ENCODE measurements at places on chromosomes 1 and 21.

GRCh38 chr1:158272681-158273080 lies 17.0 kb upstream of the CD1C start:
- DNase-seq, result no peak

DNA sequence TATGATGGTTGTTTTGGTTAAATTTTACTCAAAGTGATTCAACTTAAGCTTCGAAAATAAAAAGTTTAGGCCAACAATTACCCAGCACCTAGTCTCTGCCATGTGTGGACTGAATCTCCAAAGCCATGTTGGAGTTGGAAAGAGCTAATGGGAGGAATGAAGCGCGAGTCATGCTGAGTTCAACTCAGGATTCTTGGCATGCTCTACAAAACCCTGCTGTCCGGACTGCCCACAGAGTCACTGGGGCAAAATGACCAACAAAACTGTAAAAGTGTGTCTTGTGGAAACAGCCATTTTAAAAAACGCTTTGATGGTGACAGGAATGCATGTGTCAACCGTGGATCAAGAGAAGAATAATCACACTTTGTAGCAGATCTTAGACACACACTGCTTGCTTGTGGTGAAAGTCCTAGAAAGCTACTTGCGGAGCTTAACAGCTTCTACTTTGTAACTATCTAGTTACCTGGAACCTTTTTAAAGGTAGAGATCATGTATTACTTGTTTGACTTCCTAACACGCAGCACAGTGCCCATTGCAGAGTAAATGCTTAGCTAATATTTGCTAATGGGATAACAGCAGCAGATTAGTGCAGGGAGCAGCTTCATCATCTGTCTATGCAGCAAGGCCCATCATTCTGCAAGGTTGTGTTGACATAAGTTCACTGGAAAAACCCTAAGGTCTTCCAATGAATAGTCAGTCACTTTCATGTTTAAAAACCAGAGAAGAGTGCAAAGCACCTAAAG lies 7.0 kb upstream of the GBP6 start:
- no peak for DNase-seq

DNA sequence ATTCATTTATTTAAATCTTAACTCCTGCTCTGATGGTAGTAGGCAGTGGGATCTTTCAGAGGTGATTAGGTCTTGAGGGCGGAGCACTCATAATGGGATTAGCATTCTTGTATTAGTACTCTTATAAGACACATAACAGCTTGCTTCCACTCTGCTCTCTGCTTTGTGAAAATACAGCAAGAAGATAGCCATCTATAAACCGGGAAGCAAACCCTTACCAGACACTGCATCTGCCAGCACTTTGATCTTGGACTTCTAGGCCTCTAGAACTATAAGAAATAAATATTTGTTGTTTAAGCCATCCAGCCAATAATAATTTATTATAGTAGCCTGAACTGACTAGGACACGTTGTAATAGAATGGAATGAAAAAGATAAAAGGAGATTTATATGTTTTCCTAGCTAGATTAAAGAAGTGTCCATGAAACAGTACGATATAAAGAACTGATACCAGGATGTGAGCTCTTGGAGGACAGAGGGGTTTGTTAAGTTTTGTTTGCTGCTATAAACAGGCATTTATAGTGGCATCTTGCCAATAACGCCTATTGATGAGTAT lies 869.9 kb downstream of the MRPL39 start:
- no peak for DNase-seq

DNA sequence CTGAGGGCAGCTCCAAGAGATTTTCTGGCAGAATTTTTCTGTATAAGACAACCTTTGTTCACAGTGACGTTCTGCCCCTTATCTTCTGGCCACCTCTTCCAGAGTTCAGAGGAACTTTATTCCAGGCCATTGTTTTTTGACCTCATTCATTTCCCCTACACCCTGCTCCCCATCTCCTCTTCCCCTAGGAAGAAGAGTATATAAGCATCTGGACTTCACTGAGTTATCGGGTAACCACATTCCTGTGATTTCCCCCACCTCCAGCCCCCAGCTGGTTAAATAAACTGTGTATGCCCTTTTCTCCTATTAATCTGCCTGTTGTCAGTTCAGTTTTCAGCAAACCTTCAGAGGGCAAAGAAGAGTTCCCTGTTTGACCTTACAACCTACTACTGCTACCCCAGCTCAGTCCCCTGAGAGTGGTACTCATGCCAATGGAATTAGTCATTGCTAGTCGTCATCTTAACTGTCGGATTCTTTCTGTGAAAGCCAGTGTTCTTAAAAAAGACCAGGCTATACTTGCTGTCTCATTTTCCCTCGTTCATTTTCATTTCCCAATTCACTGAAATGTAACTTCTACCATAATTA lies 14.3 kb upstream of the ALG14 start:
- DNase-seq, result no peak

DNA sequence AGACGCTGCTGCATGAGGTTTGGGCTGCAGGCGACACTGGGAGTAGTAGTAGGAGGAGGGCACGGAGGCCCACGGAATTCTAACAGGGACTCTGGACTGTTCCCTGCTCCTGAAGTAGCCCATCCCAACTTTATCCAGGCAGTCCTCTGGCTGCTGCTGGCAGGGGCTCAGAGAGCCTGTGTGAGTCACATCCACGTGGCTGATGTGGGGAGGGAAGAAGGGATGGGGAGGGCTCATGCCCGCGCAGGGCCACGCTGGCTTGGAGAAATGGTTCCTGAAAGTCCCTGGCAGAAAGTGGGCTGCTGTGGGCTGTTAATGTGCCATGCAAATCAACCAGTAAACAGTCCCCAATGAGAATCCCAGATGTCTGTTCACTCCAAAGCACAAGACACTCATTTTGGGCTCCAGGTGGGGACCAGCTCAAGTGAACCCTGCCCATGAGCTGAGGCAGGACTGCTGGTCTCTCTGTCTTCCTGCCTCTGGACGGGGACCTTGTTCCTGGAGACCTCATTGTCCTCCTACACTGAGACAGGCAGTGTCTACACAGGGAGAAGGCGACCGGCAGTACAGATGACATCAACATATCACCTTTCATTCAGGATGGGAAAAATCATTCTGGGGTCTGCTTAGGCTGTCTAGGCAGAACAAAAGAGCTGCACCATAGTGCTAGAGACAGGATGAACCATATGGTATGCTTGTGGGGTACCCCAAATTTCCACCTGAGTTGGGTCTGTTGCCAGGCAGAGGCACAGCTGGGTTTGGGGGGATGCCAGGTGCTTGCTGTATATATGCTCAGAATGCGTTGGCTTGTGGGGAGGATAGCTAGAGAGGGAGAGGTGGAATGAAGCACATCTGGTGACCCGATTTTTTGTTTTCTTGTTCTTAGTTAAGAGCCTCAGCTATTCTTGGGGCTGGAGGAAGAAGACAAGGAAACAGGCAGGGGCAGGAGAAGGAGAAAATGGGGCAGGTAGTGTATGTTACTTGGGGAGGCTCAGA lies 57.9 kb upstream of the FMOD start:
- no peak for DNase-seq

DNA sequence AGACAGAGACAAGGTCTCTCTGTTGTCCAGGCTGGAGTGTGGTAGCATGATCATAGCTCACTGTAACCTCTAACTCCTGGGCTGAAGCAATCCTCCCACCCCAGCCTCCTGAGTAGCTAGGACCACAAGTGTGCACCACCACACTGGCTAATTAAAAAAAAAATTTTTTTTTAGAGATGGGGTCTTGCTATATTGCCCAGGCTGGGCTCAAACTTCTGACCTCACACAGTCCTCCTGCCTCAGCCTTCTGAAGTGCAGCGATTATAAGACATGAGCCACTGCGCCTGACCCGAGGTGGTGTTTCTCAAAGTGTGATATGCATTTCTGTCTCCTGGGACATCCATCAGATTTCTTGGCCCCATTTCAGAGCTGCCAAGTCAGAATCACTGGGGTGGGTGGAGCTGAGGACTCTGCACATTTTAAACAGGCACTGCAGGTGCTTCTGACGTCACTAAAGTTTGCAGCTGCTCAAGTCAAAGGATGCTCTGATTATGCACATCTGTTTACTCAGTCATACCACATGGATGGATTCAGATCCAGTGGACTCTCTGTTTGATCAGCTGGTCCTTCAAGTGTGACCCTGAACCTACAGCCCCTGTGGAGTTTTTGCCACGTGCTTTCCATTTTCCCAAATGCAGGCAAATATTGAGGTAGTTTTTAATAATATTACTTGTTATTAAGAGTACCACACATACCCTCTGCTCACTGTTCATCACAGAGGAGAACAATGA lies 21.4 kb downstream of the TGFB2 start:
- DNase-seq, result peak; percentile 44

DNA sequence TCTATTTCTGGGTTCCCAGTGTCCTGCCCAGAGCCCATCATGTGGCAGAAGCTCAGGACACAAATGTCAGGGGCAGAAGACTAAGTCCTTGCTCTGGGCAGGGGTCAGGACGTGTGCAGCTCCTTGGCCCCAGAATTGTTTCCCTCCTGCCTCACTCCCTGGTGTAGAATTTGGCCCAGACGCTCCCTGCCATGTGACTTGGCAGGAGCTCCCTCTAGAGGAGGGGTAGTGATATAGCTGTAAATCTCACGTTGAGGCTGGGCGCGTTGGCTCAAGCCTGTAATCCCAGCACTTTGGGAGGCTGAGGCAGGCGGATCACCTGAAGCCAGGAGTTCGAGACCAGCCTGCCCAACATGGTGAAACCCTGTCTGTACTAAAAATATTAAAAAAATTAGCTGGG lies 91.2 kb downstream of the UBIAD1 start:
- peak; percentile 44 for DNase-seq

- peak; percentile 19 for DNase-seq
These were observed 2.9 kb upstream of the HTR6 start for GRCh38 chr1:19661721-19662228.

- peak; percentile 40 for DNase-seq
These were observed 2.2 kb upstream of the TESK2 start for GRCh38 chr1:45493116-45493697.

DNA sequence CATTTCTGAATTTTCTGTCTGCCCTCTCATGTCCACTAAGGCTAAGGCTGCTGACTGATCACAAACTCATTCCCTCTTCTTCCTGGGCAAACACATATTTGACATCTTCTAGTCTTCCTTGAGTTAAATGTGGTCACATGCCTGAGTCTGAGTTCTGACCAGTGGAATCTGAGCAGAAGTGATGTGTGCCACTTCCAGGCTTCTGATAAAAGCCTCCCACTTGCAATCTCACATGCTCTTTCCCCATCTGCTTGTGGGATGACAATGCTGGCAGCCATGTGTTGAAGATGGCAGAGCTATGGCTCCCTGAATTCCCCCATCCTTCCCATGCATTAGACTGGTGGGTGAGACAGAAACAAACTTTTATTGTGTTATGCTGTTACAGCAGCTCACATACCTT lies 149.9 kb upstream of the ZNF648 start:
- DNase-seq, result no peak

DNA sequence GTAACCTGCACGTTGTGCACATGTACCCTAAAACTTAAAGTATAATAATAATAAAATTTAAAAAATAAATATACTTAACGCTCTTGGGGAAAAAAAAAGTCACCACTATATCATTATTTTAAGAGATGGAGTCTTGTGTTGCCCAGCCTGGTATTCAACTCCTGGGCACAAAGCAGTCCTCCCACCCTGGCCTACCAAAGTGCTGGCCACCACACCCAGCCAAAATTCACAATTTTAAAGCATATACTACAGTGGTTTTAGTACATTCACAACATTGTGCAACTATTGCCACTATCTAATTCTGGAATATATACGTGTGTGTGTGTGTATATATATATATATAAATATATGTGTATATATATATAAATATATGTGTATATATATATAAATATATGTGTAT lies 5.9 kb downstream of the HMGN2 start:
- DNase-seq, result no peak

GRCh38 chr1:27972141-27972540 lies 12.4 kb downstream of the XKR8 start:
- DNase-seq, result no peak

DNA sequence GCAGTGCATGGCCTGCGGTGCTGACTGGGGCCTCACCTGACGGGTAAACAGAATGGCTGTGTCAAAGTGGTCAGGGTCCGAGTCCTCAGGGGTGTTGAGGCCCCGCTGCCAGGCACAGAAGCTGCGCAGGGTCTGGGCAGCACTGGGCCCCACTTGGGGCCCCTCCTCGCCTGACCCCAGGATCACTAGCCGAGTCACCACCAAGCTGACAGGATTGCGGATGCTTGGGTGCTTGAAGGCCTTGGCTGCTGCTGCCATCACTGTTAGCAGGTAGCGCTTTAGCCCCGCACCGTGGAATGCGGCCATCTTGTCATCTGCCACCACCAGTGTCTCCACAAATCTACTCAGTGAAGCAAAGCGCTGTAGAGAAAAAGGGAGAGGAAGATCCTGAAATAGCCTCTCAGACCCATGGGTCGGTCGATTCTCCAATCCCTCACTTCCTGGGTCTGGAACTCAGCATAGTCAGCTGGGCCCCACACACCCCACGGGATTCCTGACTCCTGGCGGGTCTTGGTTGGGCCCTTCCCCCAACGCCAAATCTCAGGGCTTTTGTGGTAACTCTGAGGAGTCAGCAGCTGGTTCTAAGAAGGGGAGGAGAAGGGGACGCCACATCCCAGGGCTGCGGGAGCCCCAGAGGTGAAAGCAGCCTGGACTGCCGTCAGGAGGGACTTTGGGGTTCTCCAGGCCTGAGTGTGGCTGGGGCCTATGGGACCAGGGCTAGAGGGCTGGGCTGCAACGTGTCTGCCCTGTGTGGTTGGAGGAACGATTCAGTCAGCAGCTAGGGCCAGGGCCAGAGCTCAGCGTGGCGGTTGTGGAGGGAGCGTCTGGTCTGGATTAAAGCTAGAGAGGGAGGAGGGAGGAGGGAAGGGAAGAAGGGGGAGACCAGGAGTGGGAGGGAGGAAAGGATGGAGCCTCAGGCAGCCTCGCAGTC lies 2.1 kb downstream of the ADAMTS4 start:
- no peak for DNase-seq

GRCh38 chr1:206472454-206472853 lies 2.2 kb downstream of the IKBKE start:
- DNase-seq, result no peak

DNA sequence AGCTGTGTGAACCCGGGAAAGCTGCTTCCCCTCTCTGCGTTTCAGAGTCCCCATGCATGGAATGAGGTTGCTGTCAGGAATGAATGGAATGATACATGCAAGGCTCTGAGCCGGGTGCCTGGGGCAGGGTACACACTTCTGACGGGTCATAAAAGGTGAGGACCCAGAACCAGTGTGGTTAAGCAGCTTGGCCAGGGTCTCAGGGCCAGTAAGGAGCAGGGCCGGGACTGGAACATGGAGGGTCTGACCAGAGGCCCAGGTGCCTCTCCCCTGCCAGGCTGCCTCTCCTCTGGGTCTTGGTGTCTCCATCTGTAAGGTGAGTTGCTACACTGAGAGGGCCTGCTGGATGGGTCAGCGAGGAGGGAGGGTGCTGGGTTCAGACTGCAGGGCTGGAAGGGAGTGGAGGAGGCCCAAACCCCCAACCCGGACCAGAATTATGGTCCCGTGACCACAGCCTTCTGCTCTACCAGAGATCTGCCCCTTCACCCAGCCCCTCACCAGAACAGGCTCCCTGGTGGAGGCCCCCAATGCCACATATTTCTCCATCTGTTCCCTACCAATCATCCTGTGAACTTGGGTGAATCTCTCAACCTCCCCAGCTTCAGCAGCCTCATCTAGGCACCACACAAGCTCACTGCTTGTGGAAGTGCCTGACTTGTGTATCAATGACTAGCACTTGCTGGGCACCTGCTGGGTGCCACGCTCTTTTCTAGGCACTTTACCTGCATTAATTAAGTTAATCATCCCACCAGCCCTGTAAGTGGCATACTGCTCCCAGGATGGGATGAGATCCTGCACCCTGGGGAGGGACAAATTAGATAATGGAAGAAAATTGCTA lies 16.2 kb upstream of the LRP8 start:
- peak; percentile 12 for DNase-seq

- DNase-seq, result no peak
These were observed 28.1 kb downstream of the KCTD3 start for GRCh38 chr1:215595231-215595630.

- no peak for DNase-seq
These were observed 11.8 kb downstream of the OLIG2 start for GRCh38 chr21:33037501-33037900.
